ENCODE measurements at places on chromosomes 13 and 19.

GRCh38 chr19:35399948-35400772 is 29.3 kb downstream of the GPR42 start:
- DNase-seq: no peak

- no peak for DNase-seq
Measured at GRCh38 chr19:45168767-45169351, 8.1 kb upstream of the NKPD1 start.

- no peak for DNase-seq
Measured at GRCh38 chr13:22298530-22298929, 627.7 kb downstream of the FGF9 start.

DNA sequence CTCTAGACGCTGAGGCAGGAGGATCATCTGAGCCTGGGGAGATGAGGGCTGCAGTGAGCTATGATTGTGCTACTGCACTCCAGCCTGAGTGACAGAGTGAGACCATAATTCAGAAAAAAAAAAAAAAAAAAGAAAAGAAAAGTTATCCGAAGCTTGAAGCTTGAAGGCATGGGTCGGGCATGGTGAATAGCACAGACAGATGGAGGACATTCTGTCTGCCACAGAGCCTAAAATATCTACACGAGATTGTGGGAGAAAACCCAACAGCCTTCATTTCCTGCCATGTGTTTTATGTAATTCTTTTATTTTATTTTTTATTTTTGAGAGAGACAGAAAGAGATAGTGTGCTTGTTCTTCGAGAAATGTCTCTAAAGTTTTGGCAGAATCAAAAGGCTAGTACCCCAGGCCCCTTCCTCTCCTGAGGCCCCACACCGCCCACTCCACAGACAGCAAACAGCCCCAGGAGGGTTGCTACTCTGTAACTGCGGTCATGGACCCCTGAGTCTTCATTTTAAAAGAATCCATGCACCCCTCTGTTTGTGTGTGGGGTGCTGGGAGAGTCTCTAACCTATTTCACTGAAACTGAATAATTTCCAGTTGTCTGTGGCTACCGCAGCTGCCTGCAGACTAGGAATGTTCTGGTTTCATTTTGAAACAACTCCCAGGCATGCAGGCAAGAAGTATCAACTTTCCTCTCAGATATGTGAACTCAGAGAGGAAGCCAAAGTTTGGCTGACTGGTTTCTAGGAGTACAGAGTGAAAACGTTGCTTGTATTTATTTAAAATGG is 38.4 kb upstream of the RCBTB2 start:
- DNase-seq: no peak

- DNase-seq: no peak
Measured at GRCh38 chr13:55062662-55063061, 2034.0 kb downstream of the OLFM4 start.

DNA sequence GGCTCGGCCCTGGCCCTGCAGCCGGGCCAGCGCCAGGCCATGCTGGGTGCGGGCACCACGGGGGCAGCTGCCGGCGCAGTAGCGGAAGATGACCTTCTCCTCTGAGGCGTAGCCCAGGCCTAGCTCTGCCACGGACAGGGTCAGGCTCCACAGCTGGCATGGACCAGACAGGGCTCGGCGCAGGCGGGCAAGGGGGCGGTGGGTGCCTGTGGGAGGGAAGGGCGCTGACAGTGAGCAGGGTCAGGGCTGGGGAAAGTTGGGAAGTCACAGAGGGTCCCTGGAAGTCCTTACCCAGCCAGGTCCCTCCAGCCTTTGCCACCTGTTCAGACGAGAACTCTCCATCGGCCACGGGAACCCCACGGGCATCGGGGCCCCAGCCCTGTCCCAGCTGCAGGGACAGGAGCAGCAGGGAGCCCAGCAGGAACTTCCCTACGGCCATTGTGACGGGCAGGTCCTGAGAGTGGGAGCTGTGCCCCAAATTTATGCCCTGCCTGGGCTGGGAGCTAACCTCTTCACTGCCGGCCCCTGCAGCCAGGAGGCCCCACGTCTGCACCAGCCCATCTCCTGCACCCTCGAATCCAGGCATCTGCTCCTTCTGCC is at the start of gene PSPN:
Gene PSPN, minus strand, starts transcription at position 523 of the 600 bp plus-strand sequence. Its CDS starts 84 bp downstream, at position 439.
- no peak for DNase-seq

DNA sequence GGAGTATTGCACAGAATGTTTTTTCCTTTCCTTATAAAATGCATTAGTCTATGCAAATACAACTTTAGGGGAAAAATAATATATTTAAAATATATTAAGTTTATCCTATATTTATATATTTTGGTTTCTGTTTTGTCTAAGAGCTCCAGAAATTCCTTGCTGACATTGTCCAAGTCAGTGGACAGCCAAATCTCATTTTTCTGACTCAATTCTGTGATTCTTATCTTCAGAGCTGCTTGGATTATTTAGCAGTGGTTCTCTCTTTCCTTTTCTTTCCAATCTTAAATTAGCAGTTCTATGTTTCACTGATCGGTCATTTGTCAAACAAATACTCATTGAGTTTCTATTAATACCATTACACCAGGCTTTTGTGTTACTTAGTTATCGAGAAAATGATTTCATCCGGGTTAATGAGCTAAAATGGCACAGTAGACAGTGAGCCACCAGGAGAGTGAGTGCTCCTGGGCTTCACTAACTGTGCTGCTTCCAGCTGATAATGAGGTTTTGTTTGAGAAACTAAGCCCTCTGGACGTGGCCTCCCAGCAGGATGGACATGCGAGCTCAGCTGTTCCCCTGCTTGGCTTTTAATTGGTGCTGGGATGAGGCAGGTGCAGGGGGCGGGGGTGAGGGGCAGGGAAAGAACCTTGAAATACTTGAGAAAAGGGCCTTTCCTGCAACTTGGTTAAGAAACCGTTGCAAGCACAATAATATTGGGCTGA is 44.0 kb downstream of the ATP11A start:
- peak; percentile 19 for DNase-seq

DNA sequence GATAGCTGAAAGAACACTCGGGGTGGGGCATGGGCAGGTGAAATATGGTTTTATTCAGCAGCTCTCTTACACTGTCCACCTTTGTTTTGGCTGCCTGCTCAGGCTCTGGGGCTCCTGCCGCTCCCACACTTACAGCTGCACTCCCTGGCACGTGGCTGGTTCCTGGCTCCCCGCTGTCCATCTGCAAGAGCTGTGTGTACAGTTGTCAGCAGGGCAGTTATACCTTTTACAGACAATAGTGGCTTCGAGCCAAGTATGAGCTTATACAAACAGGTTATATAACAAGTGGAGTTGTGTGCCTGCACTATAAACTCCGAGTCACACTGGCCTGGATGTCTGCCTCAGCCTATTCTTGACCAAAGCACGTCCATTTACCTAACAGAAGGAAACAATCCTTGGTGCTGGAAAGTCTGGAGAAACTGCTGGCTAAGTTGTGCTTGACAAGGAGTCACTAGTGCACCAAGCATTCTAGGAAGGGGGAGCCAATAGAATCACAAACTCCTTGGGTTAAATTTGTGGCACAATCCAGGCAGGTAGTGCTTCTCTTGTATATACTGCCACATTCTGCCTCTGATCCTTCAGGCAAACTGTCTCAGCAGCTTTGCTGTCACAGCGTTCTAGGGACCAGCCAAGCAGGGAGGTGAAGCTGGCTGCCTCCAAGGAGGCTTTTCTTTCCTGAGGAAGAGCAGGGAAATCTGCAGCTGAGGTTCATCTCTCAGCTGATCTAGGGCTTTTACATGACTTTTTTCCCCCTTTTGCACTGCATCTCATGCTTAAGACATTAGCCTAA is 68.2 kb downstream of the NHLRC3 start:
- peak; percentile 36 for DNase-seq

DNA sequence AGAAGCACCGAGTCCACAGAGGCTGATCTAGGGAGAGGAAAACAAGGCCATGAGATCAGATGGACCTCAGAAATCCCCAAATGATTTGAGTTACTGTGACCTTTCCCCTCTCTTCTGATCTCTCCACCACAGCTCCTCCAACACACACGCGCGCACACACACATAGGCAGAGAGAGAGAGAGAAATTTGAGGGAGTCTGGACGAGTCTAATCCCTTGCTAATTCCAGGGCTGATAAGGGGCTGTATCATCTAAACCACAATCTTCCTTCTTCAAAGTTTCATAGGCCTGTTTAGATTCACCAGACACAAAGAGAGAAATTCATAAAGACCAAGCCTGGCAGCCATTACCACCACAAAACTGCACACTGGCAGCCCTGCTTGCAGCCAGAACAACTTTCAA is 8.6 kb downstream of the ZFP82 start:
- DNase-seq: no peak

- DNase-seq: no peak
Measured at GRCh38 chr13:37657134-37657533, 58.6 kb upstream of the POSTN start.

- no peak for DNase-seq
Measured at GRCh38 chr13:21889651-21890050, 218.8 kb downstream of the FGF9 start.

- DNase-seq: no peak
Measured at GRCh38 chr13:39411511-39411910, 191.5 kb downstream of the LHFPL6 start.

GRCh38 chr19:29173896-29174295 is 39.1 kb downstream of the UQCRFS1 start:
- no peak for DNase-seq

GRCh38 chr19:8576273-8576993 is 809 bp downstream of the MYO1F start:
- no peak for DNase-seq

GRCh38 chr19:5452594-5453565 is 2.3 kb upstream of the ZNRF4 start:
- no peak for DNase-seq

GRCh38 chr19:11581740-11582139 is 4.3 kb upstream of the ACP5 start:
- DNase-seq: no peak

GRCh38 chr19:50629801-50630200 is 9.9 kb downstream of the SYT3 start:
- no peak for DNase-seq

DNA sequence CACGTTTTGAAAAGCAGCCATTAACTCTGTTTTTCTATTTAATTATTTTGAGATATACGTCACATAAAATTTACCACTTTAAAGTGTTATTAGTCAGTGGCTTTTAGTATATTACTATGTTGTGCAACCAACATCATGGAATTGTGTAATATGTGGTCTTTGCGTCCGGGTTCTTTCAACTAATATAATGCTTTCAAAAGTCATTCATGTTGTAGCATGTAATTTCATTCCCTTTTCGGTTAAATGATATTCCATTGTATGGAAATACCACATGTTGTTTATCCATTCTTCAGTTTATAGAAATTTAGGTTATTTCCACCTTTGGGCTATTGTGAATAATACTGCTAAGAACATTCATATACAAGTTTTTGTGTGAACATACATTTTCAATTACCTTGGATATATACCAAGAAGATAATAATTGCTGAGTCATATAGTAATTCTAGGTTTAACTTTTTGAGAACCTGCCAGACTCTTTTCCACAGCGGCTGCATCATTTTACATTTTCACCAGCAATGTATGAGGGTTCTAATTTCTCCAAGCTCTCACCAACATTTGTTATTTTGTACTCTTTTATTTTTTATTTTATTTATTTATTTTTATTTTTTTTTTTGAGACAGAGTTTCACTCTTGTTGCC is 28.1 kb upstream of the CLDN10 start:
- DNase-seq: no peak

DNA sequence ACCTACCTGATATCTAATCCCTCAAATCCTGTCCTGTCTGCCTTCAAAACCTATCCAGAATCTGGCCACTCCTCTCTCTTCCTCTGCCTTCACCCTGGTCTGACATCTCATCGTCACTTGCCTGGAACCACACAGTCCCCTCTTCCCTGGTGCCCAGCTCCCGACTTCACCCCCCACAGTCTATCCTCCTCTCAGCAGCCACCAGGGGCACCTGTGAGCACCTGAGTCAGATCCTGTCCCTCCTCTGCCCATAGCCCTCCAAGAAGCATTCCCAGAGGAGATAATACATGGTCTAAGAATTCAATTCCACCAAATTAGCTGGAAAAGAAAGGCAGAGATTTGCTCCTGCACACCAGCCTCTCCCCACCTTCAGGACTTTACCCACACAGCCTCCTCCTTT is 48.9 kb downstream of the ZNRF4 start:
- DNase-seq: no peak

GRCh38 chr13:106372199-106373155 is 163.0 kb downstream of the EFNB2 start:
- no peak for DNase-seq

DNA sequence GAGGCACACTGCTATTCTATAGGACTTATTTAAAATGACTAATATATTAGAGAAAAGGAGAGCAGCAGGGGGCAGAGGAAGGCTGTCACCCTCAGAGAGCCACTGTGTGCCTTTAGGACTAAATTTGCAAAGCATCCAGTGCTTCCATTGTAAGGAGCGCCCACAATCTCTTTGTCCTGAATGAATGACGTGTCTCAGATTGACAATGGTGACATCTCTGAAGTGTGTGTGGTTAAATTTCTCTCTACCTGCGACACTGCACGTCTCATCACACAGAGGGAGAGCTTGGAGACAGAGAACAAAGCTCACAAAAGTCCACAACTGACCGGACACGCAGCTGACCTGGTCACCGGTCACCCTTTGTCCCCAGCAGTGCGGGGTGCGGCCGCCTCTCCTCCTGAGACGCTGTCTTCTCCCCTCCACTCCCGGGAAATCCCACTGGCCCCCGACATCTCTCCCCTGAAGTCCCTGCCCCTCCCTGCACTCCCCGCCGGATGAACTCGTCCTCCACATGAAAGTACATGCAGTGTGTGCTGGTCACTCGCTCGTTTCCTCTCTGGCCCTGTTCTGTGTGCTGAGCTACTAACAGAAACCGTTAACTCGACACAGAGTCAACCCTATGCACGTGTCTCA is 107.2 kb downstream of the RAB20 start:
- no peak for DNase-seq

DNA sequence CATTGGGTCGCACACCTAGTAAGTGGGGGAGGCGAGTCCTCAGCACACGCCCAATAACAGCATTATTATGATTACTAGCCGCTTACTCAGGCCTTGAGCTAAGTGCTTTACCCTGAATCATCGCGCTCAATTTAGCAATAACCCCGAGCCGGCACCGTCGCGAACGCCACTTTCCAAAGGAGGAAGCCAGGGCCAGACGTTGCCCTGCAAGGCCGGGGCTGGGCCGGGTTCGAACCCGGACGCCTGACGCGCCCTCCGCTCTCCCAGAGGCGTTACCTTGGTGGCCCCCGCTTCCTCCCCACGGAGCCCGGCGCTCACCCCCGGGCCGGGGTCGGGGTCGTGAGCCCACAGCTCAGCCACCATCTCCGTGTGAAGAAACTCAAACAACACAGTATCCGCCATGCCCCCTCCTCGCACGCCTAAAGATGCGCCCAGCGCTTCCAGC is at the start of gene TRAPPC6A:
Gene TRAPPC6A, minus strand, starts transcription at position 421 of the 445 bp plus-strand sequence. Its CDS starts 19 bp downstream, at position 402.
- DNase-seq: no peak

- no peak for DNase-seq
Measured at GRCh38 chr13:80605011-80605410, 264.1 kb upstream of the SPRY2 start.

Data from NCI-H1105 treated with DMSO at 0.1 percent for 48 hours (cell line).